Lung microvascular endothelial cell (primary cell): ENCODE measurements at places on chromosomes 2 and 18. TPM values are rescaled to one million over a fixed set of nuclear protein-coding genes. Genes with fewer than 3 reads are reported as not detected.

The LIMS2 gene
- 3.6 and 5.0 TPM in 2 replicates for total RNA-seq

DNA sequence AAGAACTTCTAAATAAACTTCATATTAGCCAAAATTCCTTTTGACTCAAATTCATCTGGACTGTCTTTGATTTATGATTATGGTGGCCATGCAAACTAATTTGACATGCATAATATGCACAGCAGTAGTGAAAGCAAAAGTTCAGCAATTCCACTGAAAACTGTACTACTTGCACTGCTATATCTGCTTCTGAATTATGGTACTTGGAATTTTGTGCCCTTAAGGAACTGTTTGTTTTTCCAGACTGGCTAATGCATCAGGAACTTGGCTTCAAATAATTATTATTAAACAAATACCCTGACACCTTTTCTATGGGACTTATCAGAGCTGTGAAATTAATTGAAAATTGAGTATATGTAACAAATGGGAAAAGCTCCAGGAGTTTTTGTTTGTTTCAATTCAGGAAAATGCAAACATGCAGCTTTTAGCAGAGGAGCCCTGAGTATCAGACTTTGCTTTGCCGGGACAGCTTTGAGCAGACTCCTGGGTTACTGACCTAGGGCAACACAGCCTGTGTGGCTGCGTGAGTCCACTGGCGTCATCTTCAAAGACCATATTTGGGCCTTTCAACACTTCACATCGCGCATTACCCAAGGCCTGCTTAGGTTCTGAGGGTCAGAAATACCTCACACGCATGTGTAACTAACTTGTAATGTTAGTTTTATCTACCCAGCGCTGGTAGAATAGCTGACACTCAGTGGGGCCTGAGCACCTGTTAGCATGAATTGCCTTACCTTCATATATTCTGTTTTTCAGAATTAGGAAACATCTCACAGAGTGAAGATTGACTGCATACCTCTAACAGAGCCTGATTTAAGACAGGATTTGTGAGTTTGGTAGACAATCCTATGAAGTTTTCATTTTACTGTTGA, 35.4 kb downstream of the CFAP221 start:
- DNase-seq, result no peak

The ATAD2B gene
- 8.1 and 10.7 TPM in 2 replicates for total RNA-seq

- DNase-seq, result peak; percentile 75
Measured at GRCh38 chr2:218387369-218388194, 5.5 kb downstream of the SLC11A1 start.

The SAG gene
- not detected in 2 replicates for total RNA-seq
